CD4-positive, alpha-beta T cell treated with Interleukin-1 beta for 1 hour (primary cell): ENCODE measurements at places on chromosomes 1 and 21.

DNA sequence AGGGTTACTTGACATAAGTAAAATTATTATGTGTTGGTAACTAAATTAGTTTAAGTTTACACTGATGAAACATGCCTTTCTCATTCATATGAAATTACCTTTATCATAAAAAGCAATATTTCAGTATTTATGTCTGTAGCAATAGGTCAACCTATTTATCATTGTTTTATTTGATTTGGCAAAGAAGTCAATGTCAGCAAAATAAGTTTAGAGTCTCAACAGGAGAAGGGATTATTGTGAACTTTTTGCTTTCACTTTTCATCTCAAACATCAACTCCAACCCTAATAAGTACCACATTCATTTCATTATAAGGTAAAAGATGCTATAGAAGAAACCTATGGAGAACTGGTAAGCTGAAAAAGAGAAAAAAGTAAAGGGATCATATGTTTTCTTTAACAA is 1015.4 kb upstream of the ADGRL4 start:
- DNase-seq: no peak

- DNase-seq: no peak
These were observed 36.4 kb upstream of the COL6A2 start for GRCh38 chr21:46061518-46061917.

DNA sequence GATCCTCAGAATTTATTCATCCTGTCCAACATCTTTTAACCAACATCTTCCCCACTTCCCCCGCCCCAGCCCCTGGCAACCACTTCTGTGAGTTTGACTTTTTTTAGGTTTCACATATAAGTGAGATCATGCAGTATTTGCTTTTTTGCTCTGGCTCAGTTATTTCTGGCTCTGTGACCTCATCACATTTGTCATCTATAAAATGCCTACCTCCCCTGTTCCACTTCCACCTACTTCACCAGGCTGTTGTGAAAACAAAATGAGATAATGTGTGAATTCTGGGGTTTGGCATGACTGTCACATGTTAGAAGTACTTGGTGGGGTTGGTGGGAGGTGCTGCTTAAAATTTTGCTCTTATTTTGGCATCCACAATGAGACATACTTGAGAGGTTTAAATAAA is 18.4 kb downstream of the HHAT start:
- DNase-seq: no peak

GRCh38 chr1:168442931-168443330 is 100.9 kb downstream of the XCL2 start:
- no peak for DNase-seq

DNA sequence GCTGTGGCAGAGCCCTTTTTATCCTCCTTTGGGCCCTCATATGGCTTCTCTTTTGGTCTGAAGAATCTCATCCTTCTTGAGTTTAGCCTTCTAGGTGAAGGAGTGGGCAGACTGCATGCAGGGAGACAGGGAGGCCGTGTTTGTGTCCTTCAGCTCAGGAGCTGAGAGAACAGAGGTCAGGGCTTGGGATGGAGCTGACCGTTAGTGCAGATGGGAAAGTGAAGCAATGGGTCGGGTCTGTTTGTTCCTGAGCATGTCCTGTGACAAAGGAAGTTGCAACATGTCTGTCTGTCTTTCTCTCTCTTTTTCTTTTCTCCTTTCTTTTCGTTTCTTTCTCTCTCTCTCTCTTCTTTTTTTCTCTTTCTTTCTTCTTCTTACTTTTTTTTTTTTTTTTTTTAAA is 14.9 kb downstream of the MAPKAPK2 start:
- DNase-seq: no peak

- DNase-seq: no peak
These were observed 20.0 kb upstream of the WARS2 start for GRCh38 chr1:119160409-119160808.

DNA sequence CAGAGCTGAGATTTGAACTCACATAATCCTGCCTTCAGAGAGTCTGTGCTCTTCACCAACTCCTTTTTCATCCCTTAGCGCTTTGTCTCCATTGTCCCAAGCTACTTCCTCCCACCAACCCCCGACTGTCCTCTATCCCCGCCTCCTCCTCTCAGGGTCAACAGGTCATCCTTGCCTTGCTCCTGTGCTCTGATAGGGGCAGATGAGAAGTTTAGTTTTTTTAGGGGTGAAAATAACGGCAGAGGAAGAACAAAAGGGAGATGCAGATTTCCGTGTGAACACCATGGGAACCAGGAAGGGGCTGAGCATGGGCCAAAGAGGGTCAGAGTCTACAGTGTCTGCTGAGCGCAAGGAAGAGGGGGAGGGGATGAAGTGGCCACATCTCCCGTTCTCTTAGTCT is 31.9 kb downstream of the GLUL start:
- no peak for DNase-seq

GRCh38 chr1:203178821-203179666 is 3.4 kb upstream of the MYBPH start:
- no peak for DNase-seq

DNA sequence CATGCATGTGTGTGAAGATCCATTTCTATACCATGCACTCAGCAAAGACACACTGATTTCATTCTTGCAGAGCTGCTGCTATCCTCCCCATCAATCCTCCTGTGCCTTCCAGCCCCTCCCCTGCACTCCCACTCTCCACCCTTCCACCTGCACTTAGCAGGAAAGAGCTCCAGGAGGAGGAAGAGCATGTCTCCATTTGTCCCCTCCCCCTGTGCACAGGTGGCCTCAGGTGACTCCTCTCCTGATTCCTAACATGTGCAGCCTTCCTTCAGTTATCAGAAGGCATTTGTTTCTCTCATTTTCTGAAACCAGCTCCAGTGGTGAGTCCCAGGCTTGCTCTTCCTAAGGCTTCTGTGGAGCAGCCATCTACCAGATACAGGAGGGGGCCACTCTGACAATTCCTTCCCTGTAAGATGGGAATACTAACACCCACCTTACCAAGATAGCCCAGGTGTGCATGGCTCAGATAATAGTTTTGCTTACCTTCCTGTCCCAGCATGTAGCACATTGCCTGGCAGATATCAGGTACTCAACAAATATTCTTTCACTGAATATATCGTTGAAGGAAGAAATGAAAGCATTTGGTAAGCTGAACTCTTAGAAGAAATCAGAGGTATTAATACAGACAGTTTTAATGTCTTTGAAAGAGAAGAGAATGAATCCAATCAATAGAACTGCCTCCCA is 21.9 kb upstream of the FAM3B start:
- no peak for DNase-seq

DNA sequence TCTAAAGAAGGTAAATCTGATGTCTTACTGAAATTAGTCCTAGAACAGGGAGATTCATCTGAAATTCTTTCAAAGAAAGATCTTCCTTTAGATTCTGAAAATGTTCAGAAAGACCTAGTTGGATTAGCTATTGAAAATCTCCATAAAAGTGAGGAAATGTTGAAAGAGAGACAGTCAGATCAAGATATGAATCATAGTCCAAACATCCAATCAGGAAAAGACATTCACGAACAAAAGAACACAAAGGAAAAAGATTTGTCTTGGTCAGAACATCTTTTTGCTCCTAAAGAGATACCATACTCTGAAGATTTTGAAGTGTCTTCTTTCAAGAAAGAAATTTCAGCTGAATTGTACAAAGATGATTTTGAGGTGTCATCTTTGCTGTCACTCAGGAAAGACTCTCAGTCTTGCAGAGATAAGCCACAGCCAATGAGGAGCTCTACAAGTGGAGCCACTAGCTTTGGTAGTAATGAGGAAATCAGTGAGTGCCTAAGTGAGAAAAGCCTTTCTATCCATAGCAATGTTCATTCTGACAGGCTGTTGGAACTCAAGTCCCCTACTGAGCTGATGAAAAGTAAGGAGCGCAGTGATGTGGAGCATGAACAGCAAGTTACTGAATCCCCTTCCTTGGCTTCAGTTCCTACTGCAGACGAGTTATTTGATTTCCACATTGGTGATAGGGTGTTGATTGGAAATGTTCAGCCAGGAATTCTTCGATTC is 61.6 kb upstream of the QSOX1 start:
- DNase-seq: no peak

DNA sequence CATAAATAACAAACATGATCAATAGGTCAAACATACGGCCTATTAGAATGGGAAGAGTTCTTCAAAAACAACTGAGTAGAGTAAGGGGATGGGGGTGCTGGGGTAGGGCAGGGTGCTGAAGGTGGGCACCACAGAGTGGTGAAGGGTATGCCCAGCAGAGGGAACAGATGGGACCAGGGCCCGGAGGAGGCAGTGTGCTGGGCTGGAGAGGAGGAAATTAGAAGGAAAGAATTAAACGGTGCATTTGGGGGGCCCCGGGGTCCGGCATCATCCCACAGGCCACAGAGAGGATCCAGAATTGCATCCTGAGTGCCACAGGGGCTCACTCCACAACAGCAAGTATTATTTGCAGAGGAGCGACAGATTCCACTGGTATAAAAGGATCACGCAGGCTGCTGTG is 94.5 kb downstream of the GLIS1 start:
- DNase-seq: no peak

GRCh38 chr1:92859400-92860039 is 27.7 kb downstream of the RPL5 start:
- no peak for DNase-seq

DNA sequence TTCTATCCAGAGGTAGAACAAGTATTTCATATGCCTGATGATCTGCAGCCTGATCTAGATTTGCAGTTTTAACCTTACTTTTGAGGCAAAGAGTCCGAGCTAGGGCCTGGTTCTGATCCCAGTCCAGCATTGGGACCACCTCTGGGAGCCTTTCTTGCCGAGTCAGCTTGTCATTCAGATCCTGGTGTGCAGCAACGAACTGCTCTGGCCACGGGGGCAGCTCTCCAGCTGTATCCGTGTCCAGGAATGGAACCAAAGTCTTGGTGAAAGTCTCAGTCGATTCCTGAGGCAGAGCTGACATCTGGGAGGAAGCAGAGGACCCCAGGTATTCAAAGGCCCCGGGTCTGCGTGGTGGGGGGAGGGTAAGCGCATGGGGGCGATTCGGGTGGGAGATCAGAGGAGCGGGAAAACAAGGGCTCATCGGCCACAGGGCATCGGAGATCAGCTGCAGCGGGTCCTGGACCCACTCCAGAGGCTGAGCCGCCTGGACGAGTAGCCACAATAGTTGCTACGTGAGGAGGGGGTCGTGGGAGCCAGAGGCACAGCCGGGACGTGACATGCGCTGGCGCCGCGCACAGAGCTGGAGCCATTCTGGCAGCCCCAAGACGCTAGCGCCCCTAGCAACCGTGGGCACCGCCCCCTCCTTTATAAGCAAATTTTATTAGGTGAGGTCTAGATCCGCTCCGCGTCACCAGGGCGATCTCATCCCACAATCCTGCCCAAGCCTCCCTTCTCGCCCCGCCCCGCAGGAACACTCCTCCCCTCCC is 32.4 kb upstream of the BSDC1 start:
- no peak for DNase-seq

DNA sequence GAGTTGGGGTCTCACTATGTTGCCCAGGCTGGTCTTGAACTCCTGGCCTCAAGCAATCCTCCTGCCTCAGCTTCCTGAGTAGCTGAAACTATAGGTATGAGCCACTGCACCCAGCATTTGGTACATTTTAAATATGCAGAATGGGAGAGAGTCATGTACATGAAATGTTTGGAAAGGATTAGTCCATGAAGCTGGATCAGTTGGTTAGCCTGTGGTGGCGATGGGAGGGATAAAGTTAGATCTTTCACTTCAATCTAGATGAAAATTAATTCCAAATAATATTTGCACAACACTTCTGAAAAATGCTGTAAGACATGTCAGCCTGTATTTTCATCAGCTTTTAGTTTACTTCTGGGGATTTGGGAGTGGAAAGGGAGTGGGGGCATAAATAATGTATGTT is 188.9 kb downstream of the HUNK start:
- DNase-seq: no peak

DNA sequence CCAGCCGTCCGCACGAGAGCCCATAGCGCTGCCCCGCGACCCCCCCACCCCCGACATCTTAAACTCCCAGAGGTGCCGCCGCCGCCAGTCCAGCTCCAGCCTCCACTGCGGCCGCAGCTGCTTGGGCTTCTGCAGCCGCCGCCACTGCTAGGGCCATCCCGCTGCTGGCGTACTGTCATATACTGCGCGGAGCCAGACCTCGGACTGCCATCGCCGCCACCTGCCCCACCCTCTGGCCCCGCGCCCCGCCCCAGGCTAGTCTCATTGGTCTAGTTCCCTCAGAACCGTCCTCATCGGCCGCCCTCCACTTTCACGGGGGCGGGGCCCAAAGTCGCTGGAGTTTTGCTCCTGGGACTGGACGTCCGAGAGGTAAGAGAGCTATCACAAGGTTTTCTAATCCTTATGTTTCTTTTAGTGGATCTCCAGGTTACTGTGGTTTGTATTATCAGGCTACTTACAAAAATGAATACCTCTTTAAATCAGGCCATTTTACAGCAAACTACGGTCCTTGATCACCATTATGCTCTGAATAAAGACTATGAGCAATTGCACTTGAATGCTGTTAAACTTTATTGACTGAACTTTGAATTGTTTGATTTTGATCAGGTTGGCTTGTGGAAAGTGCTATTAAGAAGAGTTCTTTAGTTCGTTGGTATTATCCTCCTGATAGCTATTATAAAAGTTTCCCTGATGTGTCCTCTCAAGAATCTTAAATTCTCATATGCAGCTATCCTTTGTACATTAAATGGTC is 2.8 kb upstream of the CD1D start:
- peak; percentile 69 for DNase-seq

DNA sequence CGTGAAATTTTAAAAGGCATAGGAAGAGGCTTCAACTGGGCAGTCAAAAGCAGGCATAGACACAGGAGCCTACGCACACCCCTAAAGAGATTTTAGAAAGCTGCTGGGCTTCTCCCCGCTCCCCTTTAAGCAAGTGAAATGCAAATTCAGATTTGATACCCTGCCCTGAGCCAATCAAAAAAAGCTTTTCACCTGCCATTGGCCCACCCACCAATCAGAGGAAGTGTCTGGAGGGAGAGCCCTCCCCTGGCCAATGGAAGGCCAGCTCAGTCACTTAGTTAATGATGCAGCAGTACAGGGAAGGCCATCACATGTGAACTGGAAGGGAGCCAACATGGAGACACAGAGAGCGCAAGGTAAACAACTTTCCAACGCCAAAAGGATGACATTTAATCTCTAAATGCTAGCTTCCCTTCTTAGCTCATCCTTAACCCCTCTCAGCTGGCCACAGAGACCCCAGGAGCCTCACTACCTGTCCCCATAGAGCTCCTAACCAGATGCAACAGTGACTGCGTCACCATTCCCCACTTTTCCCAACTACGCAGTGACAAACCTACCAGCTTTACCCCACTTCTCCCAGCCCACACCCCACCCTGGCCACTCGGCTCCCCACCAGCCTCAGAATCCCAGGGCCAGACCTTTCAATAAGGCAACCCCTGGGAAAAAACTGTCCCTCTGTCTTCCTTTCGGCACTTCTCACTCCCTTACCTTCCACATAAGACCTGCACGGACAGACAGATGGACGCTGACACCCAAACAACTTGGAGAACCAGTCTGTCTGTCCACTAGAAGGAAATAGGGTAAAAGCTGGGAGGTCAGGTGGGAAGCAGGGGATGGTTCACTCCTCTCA is 71.0 kb downstream of the CD46 start:
- peak; percentile 90 for DNase-seq

GRCh38 chr21:46027851-46028493 is 46.4 kb downstream of the COL6A1 start:
- no peak for DNase-seq
